Body of pancreas (tissue), 4 donors: ENCODE measurements at places on chromosomes 3 and 15.

DNA sequence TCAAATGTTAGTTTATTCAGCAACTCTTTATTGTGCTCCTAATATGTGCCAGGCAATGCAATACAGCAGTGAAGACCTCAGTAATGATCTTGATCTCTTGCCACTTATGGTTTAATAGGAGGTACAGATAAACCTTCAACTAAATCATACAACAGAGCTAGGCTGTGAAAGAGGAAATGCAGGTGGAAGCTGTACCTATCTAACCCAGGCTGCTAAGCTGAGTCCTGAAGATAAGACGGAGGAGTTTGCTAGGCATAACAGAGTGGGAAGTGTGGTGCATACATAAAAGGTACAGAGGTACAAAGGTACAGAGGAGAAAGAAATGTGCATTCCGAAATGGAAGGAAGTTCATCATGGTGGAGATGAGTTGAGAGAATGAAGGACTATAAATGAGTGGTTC, 35.0 kb downstream of the KBTBD8 start:
- DNase-seq = no peak

DNA sequence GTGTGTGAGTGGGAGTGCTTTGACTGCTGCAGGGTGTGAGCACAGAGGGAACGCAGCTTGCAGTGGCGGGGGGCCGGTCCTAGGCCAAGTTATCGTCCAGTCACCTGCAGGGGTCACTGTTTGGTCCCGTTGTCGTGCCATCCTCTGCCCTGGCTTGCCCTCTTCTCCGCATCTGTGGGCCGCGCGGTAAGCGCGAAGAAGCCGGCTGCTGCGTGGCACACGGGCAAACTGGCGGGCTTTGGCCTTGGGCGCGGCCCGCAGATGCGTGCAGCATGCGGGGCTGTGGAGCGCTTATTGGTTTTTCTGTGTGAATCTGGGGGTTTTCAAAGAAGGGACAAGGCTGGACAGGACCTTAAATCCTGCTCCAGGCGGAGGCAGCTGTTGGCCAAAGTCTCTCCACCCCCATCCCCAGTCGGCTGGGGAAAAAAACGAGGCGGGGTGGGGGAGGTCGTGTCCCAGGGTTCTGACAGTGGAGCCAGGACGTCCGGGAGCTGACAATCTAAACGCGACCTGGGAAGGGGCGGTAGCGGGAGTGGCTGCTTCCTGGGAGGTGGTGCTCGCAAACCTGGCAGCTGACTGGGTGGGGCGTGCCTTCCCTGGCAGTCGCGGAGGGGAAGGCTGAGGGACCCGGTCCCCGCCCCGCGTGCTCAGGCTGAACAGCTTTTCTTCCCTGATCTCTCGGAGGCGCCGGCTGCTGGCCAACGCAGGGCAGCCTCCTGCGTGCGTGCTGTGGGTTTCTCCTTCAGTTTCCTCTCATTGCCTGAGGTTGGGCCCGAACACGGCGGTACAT, 39.7 kb upstream of the VEPH1 start:
- peak; percentile 81 for DNase-seq

- DNase-seq = no peak
Measured at GRCh38 chr3:108352176-108352575, 55.8 kb downstream of the HHLA2 start.

GRCh38 chr15:39416258-39416657, 164.6 kb upstream of the THBS1 start:
- DNase-seq = no peak

- peak; percentile 58 for DNase-seq
Measured at GRCh38 chr3:156150434-156151066, 30.2 kb downstream of the KCNAB1 start.

- no peak for DNase-seq
Measured at GRCh38 chr3:163779396-163780344, 1298.6 kb downstream of the SI start.

GRCh38 chr15:27392163-27392562, 421.2 kb downstream of the GABRG3 start:
- no peak for DNase-seq

GRCh38 chr3:116386168-116386567, 59.1 kb downstream of the LSAMP start:
- DNase-seq = no peak

DNA sequence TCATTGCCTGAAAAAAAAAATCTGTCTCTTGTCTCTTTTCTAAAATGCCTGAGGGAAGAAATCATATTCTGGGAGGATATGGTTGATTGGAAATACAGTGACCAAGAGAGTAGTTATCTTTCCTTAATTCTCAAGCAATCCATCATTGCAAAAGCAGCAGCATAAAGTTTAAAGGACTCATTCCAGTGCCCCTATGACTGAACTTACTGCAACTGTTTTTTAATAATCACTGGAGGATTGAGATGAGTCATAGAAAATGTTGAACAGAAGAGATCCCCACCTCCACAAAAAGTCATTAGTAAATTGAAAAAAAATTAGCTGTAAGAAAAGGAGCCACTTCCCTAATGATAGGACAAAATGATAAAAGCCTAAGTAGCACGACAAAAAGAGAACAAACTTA, 121.5 kb downstream of the SLC9A9 start:
- DNase-seq = no peak

GRCh38 chr15:78225783-78226541, 8.4 kb downstream of the ACSBG1 start:
- DNase-seq = no peak

DNA sequence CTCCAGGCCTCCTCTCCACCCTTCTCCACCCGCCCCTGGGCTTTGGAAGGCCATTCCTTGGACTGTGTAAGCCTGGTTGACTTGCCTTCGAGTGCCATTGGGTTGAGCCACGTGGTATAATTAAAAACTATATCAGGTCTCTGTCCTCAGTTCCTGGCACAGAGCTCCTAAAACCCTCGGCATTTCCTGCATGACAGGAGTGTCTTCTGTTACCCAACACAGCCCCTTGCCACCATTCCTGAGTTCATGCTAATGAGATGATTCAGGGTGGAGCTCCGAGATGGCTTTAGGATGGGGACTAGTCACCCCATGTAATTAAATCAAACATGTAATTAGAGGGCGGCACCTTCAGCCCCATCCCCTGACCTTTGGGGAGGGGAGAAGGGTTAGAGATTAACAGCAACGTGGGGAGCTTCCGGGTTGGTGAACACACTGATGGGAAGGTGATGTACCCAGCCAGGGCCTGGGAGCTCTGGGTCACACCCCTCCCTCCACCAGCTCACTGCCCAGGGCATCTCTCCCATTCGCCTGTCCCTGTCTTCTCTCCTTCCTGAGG, 256.4 kb downstream of the FAM43A start:
- DNase-seq = no peak

GRCh38 chr3:127911421-127911931, 3.6 kb upstream of the KBTBD12 start:
- DNase-seq = no peak

DNA sequence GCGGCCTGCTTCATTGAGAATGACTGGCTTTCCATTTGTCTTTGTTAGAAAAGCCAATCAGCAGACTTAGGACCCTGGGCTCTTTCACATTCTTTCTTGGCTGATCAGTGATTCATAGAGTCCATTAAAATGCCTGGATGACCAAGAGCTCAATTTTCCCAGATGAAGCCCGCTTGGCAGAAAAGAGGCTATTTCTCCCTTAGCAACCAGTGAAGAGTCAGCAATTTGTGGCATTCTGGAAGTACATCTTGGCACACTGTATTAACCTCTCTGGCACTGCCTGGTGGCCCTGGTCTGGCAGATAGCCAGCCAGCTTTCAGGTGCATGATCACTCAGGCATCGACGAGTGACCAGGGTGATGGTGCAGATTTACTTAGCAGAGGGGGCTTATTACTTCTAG, 145.7 kb upstream of the PLAAT1 start:
- DNase-seq = peak; percentile 15

GRCh38 chr3:144777906-144778305, 806.3 kb downstream of the DIPK2A start:
- DNase-seq = no peak

GRCh38 chr15:77606142-77607034, 26.3 kb downstream of the LINGO1 start:
- no peak for DNase-seq

GRCh38 chr15:98981851-98982722, 25.5 kb downstream of the PGPEP1L start:
- DNase-seq = no peak

- DNase-seq = no peak
Measured at GRCh38 chr3:183710231-183710630, 12.6 kb downstream of the YEATS2 start.

GRCh38 chr3:60650171-60650570, 601.1 kb downstream of the FHIT start:
- DNase-seq = no peak

GRCh38 chr15:32908872-32909271, 191.1 kb downstream of the GREM1 start:
- no peak for DNase-seq

GRCh38 chr3:184679056-184679816, 32.6 kb downstream of the MAGEF1 start:
- DNase-seq = no peak

DNA sequence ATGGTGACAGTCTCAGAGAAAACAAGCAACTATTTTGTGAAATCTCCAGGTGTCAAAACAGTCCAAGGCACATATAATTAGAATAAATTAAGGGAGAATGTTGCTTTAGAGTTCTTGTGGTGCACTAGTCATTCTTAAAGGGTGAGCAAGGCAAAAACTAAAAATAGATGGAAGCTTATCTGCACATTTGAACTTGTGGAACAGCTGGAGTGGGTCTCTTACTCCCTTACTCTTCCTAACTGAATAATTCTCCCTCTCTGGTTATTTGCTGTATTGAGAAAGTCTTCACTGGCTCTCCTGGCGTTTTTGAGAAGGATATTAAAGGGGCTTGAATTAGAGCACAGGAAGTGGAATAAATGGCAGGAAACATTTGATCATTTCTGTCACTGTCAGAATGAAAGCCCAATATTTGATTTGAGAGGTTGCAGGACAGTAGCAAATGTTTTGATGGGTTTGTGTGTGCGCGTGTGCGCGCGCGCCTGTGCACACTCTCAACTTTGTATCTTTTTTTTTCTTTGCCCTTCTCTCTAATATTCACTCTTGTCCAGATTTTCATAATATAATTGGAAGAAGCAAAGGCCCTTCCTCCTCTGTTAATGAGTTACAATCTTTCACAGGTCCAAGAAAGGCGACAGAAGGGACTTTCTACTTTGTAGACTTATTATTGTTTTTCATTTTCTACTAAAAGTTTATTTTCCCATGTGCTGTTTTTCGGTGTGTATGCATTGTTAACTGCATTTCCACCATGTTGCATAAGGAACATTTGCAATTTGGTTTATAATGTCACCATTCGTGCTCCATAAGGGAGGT, 40.9 kb downstream of the AKAP13 start:
- no peak for DNase-seq

DNA sequence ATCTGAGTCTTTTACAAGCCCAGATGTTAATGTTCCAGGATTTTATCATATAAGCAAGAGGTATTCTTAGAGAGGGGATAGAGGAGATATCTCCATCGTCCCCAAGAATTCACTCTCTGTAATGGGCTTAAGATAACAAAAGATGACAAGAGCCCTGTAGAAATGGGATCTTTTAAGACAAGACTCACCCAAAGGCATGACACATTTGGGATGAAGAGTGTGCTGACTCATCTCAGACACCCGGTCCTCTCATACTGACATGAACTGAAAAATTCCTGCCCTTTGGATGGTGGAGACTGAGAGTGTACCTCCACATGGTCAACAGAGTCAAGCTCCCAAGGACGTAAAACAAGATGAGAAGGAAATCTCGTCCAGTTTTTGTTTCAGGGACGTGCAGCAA, 11.0 kb downstream of the LEKR1 start:
- DNase-seq = no peak

DNA sequence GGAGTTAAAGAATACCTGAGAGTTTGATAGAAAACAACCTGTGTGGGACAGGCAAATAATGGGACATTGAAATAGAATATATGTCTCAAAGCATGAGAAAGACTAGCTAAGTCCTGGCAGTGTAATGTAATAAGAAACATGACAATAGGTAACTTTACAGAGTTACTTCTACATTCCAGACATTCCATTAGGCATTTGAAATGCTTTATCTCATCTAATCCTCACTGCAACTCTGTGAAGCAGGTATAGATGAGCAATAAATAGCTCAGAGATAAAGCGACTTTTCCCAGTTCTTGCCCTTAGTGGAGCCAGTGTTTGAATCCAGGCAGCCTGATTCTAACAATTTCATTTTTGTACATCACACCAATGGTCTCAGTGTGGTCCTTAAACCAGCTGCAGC, 76.8 kb downstream of the CPNE4 start:
- no peak for DNase-seq

- no peak for DNase-seq
Measured at GRCh38 chr3:134768116-134768515, 26.9 kb upstream of the EPHB1 start.

DNA sequence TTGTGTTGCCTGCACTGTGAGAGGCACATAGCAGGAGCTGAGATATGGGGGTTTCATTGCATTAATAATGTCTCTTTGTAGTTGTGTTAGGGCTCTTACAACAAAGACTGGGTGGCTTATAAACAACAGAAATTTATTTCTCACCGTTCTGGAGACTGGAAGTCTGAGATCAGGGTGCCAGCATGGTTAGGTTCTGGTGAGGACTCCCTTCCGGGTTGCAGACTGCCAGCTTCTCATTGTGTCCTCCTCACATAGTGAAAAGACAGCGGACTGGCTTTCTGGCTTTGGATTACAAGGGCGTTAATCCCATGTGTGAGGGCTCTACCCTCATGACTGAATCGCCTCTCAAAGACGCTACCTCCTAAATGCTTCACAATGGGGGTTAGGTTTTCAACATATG, 20.6 kb downstream of the TMEM108 start:
- no peak for DNase-seq

DNA sequence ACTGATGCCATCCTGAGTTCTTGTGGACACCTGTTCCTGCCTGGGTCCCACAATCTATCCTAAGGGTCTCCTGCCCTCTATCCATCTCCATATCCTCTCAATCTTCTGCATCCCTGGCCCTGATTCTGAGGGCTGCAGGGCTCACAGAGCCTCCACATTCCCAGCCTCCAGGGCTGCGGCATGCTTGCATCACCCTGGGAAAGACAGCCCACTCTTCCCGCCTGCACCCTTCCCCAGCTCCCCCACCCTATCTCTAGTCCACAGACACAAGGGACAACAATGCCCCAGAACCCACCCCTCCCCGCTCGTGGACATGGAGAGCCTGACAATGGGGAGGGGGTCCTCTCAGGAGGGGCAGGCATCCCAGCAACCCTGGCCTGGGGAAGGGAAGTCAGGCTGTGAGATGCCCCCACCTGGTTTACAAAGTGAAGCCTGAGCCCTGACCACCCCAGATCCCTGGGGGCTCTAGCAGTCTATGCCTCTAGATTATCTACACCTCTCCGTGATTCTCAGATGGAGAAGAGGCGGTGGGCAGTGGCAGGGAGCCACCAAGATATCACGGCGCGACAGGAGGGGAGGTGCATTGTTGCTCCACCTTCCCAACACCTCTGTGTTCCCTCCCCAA, 10.3 kb downstream of the SEMA3G start:
- DNase-seq = no peak

DNA sequence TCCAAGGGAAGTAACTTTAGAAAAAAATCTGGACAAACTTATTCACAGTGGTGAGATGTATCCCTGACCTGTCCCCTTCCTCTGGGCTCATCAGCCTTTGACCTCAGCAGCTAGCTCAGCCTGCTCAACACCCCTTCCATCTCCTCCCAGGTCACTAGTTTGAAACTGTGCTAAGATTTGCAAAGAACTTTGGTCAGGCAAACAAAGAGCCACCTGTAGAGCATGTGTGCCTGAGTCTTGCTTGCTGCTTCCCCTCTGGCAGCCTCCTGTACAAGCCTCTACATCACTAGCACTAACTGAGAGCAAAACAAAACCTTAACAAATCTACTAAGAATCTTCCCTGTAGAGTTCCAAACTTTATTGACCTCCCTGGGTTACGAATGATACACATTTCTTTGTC, 43.9 kb downstream of the NR1I2 start:
- no peak for DNase-seq

- no peak for DNase-seq
Measured at GRCh38 chr15:85749261-85750151, 45.2 kb downstream of the KLHL25 start.
